ENCODE measurements at places on chromosomes 4 and X.
A peak's percentile ranks its signal among the peaks of the same experiment; 100 is the strongest.

- no peak for DNase-seq
These were observed 1060.1 kb downstream of the ADGRL3 start for GRCh38 chr4:62260254-62260653.

GRCh38 chrX:30141966-30142365 is 73.4 kb upstream of the MAGEB2 start:
- peak; percentile 46 for DNase-seq

- DNase-seq, result no peak
These were observed 25.0 kb downstream of the ADGRA3 start for GRCh38 chr4:22490718-22491315.

DNA sequence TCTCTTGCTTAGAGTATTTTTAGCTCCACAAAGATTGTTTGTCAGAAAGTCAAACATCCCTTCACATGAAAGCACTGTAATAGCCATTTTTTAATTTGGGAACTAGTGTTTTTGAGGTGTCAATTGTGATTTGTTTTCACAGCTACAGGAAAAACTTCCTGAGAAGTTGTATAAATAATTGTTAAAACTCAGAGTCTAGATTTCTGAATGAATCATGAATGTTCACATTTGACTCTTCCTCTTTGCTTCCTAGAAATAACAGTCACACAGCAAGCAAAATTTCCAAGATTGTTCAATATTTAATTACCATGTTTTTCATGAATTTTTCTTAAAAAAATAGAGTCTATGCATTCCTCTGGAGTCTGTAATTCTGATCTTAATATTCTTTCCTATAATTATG is 156.9 kb upstream of the SLC7A11 start:
- DNase-seq, result no peak

GRCh38 chrX:3295731-3296130 is 50.7 kb downstream of the MXRA5 start:
- peak; percentile 48 for DNase-seq

GRCh38 chr4:74503580-74503979 is 58.6 kb downstream of the AREG start:
- DNase-seq, result peak; percentile 55

DNA sequence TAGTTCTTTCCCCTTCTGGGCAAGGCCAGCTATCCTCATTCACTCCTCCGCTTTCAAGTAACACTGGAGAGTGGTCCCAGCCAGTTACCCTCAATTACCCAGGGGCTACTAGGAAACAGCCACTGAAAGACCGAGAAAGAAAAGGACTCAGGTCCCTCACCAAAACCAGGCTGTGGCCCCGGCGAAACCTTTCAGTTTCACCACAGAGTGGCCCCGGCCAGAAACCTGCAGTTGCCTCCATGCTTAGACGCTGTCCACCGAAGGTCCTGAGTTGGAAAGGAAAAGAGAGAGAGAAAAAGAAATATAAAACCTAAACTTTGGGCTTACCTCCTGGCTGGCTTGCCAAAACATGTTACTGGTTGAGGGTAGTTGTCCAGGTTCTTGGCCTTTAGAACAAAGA is 5.0 kb upstream of the AREG start:
- DNase-seq, result no peak

DNA sequence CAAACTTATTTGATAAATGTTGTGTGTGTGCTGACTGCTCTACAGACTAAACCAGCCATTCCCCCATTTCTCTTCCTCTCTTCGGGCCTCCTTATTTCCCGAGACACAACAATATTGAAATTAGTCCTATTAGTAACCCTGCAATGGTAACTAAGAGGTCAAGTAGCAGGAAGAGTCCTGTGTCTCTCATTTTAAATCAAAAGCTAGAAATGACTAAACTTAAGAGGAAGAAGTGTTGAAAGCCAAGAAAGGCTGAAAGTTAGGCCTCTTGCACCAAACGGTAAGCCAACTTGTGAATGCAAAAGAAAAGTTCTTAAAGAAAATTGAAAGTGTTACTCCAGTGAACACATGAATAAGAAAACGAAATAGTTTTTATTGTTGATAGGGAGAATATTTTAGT is 357.8 kb upstream of the SLC7A11 start:
- DNase-seq, result no peak

DNA sequence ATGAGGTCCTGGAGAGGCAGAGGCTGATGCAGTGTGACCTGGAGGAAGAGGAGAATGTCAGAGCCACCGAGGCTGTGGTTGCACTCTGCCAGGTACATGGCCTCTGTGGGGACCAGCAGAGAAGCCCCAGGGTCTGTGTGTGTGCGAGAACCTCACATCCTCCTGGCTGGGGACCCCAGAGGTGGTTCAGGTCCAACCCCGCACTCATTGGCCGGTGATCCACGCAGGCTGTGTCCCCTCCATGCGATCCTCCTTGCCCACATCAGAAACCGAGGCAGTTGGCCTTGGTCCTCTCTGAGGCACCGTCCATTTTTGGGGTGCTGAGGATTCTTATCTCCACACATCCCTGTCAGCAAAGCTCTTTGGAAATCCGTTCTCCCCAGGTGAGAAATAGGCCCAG is 45.3 kb downstream of the EVC start:
- DNase-seq, result no peak

DNA sequence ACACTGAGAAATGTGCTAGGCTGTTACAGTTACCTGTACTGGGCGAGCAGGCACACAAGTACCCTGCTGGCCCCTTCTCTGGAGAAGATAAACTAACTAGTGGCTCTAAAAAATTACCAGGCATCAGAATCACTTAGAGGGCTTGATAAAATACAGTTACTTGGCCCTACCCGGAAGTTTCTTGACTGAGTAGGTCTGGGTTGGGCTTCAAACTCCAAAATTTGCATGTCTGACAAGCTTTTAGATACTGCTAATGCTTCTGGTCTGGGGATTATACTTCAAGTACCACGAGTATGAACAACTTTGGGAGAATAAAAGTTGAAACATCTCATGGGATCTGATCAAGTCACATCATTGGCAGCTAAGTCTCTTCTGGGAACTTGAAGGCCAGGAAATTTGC is 30.8 kb downstream of the CEP135 start:
- no peak for DNase-seq

DNA sequence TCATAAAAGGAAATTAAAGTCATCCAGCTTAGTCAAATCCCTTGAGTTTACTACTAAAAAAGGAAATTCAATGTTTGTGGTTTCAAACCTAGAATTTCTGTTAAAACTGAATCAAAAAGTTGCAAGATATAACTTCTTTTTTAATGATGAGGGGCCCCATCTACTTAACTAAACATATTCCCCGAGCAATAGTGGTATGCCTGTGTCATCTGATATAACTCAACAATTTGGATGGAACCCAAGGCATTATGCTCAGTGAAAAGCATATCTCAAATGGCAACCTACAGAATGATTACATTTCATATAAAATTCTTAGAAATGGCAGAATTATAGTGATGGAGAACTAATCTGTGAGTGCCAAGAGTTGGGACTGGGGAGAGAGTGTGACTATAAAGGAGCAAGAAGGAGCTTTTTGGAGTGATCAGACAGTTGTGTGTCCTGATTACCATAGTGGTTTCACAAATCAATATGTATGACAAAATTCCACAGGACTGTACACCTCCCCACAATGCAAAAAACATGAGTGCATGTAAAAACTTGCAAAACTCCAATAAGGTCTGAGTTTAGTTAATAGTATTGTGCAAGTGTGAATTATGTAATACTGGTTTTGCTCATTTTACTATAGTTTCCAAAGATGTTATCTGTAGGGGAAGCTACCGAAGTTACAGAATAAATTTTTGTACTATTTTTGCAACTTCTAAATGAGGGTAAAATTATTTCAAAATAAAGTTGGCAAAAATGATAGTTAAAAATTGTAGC is 323.2 kb downstream of the ARHGAP24 start:
- DNase-seq, result no peak

DNA sequence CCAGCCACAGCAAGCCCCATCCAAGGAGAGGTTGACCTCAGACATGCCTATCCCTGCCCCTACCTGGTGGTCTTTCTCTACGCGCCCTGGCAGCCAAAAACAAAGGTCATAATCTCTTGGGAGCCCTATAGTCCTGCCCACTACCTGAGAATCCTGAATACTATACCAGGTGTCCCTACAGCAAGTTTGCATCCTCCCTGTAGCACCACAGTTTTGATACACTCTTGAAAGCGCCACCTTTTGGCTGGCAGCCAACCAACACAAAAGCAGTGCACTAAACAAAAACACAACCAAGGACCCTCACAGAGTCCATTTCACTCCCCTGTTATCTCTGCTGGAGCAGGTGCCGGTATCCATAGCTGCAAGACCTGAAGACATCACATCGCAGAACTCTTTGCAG is 523.8 kb upstream of the CPEB2 start:
- DNase-seq, result no peak

GRCh38 chr4:121156822-121157769 is 7.0 kb downstream of the TNIP3 start:
- DNase-seq, result no peak

GRCh38 chr4:56606385-56606784 is 74.7 kb downstream of the HOPX start:
- DNase-seq, result no peak

DNA sequence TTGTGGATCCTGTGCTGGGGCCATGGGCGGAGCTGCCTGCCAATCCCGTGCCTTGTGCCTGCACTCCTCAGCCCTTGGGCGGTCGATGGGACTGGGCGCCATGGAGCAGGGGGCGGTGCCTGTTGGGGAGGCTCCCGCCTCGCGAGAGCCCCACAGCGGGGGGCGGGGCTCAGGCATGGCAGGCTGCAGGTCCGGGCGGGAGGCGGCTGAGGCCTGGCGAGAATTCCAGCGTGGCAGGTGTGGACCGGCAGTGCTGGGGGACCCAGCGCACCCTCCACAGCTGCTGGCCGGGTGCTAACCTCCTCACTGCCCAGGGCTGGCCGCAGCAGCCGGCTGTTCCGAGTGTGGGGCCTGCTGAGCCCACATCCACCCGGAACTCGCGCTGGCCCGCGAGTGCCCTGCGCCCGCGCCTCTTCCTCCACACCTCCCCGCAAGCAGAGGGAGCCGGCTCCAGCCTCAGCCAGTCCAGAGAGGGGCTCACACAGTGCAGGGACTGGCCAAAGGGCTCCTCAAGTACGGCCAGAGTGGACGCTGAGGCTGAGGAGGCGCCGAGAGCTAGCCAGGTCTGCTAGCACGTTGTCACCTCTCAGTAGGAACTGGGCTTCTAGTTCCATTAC is 85.9 kb downstream of the GBA3 start:
- no peak for DNase-seq
